ENCODE measurements at places on chromosomes 2 and 18. TPM values are rescaled to one million over a fixed set of nuclear protein-coding genes. Genes with fewer than 3 reads are reported as not detected.

DNA sequence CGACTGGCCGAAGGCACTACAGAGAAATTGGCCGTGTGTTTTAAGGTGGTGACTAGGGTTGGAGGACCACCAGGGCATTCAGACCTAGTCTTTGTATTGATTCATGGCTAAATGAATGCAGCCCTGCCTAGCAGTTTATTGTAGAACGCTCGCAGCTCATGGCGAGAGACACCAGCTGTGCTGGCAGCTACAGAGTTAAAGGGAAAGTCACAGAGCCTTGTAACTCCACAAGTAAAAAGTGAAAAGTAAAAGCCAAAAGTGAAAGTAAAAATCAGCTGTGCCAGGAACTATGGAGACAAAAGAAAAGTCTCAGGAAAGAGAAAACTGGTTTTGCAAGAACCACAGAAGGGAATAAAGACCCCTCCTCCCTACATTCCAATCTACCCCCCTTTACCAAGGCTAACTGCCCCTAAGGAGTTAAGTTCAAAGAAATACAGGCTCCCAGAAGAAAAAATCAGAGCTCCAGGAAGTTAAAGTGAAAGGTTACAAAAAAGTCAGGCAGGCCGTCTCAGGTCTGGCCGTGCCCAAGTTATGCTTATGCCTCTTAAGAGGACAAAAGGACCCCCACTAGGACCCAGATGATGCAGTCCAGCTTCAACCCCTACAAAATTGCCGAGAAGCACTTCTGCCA lies 46.4 kb upstream of the SELENOI start:
- H3K4me1 ChIP-seq = peaks cover 13% of the 10 kb centered on the region
- no peaks in the 10 kb centered on the region for H3K36me3 ChIP-seq
- H3K27ac ChIP-seq = no peak overlapping the region

DNA sequence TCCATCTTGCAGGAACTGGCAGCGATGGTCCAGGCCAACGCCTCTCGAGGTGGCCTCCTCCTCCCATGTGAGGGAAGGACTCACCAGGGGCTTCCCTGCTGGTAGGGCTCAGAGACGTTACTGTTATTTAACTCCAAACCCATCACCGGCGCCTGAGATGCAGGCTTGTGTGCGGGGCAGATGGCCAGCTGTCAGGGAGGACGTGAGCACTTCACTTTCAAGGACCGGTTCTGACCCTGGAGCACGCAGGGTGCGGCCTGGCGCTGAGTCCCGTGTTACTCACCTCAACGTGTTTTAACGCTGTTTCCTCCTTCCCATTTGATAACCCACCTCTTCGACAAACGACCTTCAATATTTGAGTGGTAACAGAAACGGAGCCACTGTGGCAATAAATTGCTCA lies 350.2 kb downstream of the ZNF516 start:
- peaks cover 12% of the 10 kb centered on the region for H3K4me1 ChIP-seq
- no peak overlapping the region for H3K4me3 ChIP-seq
- peaks cover 6% of the 10 kb centered on the region for H3K36me3 ChIP-seq
- DNase-seq = no peak
- no peaks in the 10 kb centered on the region for H3K27me3 ChIP-seq

DNA sequence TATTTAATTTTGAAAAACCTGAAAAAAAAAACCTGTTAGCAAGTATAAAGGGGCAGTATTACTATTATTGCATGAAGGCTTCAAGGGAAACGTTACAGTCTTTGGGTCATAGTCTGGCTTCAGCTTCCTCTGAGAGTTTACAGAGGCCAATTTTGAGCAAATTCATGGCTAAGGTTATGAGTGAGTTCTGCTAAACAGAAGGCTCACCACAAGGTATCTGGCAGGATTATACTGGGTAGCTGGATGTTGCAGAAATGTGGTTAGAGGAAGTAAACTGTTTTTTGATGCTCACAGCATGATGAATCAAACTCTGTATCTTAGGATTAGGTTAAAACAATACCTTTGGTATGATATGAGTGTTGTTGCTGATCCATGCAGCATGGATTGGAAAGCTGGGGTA lies 9.3 kb downstream of the MRPL19 start:
- H3K27me3 ChIP-seq = no peaks in the 10 kb centered on the region
- H3K36me3 ChIP-seq = peaks cover 78% of the 10 kb centered on the region

GRCh38 chr18:45670281-45670962 lies 53.6 kb upstream of the SLC14A1 start:
- H3K27ac ChIP-seq = no peak overlapping the region
- H3K4me1 ChIP-seq = peaks cover 12% of the 10 kb centered on the region
- no peak overlapping the region for H3K4me3 ChIP-seq
- H3K36me3 ChIP-seq = no peaks in the 10 kb centered on the region

GRCh38 chr2:86038291-86039081 lies 67.2 kb downstream of the POLR1A start:
- peaks cover 63% of the 10 kb centered on the region for H3K36me3 ChIP-seq
- peaks cover 5% of the 10 kb centered on the region for H3K4me1 ChIP-seq
- H3K4me3 ChIP-seq = no peak overlapping the region
- H3K27ac ChIP-seq = peak overlapping the region; percentile 57
- DNase-seq = no peak

DNA sequence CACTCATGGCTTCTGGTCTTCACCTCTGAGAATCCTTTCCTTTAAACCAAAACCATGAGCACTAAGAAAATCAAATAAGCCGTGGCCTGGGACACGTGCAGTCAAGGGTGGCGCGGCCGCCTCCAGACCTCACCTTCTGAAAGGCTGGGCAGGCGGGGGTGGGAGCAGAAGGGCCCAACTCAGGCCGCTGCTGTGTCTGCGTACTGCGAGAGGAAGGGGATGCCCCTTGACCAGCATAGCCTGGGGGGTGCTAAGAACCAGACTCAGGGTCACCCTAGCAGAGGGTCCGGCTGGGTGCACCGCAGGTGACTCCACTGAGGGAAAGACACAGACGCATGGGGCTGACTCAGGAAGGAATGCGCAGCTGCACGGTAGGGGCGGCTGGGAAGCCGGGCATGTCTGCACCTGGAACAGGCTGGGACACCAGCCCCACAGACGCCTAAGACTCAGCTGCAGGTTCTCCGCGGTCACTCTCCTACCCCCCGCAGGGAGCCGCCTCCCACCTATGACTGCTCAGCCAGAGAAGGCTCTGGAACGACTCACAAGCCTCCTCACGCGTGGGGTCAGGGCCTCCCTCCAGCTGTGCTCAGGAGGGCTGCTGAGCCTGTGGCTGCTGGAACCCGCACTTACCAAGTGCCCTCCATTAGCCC lies 432.4 kb upstream of the MYT1L start:
- H3K36me3 ChIP-seq = peaks cover 7% of the 10 kb centered on the region
- H3K4me3 ChIP-seq = no peak overlapping the region
- DNase-seq = no peak
- no peaks in the 10 kb centered on the region for H3K27me3 ChIP-seq

DNA sequence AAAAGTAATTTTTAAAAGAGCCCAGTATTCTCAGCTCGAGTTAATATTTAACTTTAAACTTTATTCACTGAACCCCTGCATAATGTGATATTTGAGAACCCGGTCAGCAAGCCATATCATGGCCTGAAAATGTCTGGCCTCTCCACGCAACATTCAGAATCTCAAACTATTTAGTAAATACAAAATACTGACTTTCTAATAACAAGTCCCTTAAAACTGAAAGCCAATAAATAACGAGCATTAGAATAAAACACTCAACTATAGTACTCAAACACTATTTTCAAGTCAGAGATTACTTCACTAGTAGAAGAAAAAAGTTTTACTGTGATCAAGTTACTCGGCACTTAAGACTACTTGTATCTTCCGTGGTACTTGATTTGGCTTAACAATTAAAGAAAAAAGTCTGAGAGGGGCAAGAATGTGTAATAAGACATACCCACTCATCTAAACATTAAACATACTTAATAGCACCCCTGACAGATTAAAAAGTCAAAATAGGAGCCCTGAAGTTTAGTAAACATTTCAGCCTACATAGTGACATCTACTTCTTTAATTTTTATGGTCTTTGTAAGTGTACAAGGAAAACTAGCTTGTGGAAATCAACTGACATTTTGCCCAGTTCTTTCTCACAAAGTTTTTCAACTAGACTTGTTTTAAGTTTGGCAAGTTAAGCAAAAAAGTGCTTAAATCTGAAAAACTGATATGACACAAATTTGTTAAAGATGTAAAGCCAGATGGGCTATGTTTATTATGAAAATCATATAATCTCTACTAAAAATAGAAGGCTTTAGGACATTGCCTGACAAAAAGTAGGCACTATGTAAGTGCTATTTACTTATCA lies 38.2 kb downstream of the RTN4 start:
- peak overlapping the region; percentile 77 for H3K4me3 ChIP-seq
- H3K27ac ChIP-seq = peak overlapping the region; percentile 76
- no peak for DNase-seq
- no peaks in the 10 kb centered on the region for H3K27me3 ChIP-seq

The ALPG gene
- total RNA-seq = not detected

The MROH2A gene
- not detected for total RNA-seq

The SANBR gene
- total RNA-seq = 5.2 TPM

All from MCF 10A (cell line).